ENCODE measurements at places on chromosomes 12 and 14.

DNA sequence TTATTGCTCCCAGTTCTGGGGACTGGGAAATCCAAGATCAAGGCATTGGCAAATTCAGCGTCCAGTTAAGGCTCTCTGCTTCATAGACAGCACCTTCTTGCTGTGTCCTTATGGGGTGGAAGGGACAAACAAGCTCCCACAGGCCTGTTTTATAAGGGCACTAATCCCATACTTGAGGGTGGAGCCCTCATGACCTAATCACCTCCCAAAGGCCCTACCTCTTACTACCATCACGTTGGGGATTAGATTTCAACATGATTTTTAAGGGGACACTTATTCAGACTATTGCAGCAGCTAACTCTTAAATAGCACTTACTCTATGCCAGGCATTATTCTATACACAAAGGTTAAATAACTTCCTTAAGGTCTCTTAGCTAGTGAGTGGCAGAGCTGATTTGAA is 17.3 kb downstream of the TOGARAM1 start:
- DNase-seq: no peak

DNA sequence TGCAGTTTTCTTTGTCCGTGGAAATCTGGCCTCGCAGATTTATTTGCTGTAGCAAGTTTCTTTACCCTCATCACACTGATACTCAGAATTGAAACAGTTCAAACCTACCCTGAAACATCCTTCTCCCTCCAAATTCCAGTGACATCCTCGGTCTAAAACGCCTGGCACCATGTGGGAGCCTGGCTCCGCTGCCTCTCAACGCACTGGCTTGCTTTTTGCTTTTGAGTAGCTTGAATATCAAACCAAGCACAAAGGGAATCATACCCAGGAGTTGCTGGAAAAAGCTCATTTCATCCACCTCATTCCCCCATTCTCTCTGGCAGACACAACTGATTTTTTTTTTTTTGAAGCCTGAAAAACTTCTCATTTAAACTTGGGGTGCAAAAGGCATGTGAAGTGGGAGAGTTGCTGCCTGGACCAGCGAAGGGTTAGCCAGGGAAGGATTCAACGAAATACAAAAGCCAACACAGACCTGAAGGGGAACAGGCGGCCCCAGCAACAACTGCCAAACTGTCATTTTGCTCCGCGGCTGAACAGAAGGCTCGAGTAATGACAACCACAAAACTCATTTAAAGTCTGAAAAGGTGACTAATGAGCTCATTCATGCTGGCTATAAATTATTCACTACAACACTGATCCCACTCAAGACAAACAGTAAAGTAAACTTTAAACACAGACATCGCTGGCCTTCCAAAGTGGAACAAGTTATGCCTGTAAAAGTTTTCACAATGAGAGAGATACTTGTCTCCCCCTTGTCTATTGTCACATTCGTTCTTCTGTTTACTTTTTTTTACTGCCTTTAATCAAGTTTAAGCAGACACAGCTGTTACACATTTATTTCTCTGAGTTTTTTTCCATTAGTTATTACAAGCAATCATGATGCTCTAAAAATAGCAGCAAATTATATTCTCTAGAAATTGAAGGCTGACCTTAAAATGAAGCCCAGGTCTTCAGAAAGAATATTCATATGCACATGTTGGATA is 12.5 kb upstream of the FOXN3 start:
- DNase-seq: peak; percentile 85

DNA sequence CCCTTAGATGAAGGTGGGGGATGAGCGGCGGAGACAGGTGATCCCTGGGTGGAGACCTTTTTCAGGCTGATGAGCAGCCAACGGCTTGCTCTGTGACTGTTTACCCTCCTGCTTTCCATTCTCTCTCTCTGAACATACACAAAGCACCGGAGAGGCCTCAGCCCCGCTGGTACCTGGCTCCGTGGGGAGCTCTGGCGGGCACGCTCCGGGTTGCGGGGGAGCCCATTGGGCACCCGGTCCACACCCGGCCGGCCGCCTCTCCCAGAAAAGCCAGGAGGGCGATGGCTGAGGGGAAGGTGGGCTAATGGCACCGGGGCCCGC is 545 bp downstream of the SMARCC2 start:
- no peak for DNase-seq

GRCh38 chr14:103404032-103404918 is 19.1 kb downstream of the MARK3 start:
- DNase-seq: no peak

GRCh38 chr14:24387009-24387345 is 11.8 kb upstream of the NYNRIN start:
- no peak for DNase-seq

DNA sequence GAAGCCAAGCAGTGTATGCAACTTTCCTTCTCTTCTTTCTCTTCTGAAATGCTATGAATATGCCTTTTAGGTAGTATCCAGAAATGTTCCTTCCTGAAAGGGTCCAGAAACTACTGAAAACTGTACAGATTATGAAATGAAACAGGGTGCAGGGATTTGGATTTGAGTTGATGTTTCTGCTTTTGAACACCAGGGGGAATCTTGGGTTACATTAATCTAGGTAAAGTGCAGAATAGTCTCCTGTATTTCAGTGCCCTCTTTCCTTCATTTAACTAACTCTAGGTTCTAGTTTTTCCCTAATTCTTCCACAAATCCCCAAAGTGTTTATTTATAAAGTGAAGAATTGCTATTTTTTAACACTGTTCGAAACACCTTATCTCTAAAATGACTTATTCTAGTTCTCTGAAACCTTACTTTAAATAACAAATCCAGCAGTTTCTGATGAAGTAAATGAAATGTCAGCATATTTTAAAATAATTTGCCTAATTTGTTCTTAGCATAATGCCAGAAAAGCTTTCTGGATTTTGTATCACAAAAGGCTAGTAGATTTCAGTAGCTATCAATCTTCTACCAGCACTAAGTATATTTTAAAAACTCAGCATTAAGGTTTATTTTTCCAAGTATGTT is 111.9 kb downstream of the LRRK2 start:
- DNase-seq: no peak

GRCh38 chr12:47904713-47905709 is at the start of gene VDR:
VDR (minus strand) TSS chr12:47904994; CDS start chr12:47879113, 25,881 bp downstream.
- DNase-seq: peak; percentile 87

DNA sequence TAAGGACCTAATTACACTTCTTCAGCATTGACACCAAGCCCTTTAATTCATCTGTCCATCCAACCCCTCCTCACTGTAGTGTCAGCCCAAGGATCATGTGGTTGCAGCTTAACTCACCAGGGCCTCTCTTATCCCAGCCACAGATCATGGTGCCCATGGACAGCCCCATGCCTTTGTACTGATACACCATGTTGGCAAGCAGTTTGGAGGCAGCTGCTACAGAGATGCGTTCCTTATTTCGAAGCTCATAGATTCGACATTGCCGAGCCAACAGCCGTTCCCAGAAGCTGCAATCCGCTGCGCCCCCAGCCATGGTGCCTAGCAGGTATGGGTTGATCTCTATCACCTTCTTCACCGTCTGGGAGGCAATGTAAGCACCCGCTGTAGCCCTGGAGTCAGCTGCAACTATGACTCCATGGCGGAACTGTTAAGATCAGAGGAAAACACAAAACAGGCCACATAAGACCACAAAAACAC is 1.4 kb downstream of the PSMB5 start:
- no peak for DNase-seq

GRCh38 chr12:108788076-108788782 is 56.9 kb upstream of the CORO1C start:
- DNase-seq: no peak

DNA sequence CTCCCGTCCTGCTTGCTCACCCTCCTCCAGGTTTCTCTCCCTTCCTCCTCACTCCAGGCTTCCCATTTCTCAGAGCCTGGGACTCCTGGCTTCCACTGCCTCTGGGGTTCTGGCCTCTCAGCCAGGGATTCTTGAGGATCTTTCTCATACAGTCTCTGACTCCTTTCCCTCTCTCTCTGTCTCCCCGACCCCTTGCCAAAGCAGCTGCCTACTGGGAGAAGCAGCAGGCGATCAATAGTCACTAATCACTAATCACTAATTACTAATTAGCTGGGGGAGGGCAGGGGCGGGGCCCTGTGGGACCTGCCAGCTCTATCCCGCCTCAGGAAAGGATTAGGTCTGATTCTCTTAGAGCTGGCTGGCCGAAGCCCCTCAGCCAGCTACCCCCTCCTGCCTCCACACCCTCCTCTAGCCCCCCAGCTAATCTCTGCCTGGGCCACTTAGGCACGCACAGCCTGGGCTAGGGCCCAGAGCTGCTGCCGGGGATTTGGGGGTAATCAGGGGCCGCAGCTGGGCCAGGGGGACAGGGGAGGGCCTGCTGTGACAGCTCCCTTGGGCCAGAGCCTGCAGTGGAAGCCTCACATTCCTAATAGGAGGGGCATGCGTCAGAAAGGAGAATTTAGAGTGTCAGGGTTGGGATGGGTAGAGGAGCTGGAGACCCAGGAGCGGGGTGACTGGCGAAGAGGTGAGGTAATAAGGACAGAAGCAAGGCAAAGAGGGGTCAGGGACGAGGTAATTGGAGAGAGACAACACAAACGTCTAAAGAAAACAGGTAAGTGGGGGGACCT is 2.8 kb downstream of the NXPH4 start:
- DNase-seq: no peak

DNA sequence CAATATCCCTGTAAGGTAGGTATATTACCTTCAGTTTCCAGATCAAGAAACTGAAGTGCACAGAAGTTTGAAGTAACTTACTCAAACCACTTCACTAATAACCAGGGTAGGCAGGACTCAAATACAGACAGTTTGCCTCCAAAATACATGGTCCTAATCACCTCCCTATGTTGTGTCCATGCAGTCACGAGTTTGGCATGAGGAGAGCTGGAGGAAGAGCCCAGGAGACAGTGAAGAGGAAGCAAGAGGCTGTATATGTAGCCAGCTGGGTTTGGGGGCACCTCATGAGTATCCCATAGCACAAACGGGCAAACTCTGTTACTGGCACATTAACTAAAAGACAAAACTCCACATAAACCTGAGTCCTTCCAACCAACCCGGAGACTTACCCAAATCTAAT is 79.2 kb downstream of the DUSP16 start:
- DNase-seq: no peak

DNA sequence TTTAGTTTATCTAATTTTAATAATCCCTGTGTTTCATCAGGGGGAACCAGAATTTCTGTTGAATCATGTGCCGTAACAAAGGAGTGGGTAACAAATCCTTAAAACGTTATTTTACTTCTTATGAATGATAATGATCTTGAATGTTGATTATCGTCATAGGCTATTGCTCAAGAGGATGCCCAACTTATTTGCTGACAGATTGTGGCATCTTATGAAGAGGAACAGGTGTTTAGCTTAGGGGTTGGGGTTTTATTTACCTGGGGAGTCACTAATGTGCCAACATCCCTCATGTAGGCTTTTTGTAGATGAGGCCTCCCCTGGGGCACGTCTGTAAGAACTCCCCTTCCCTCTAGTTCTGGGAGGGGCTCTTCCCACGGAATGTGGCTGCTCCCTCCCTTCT is 32.4 kb upstream of the TMX1 start:
- DNase-seq: no peak

GRCh38 chr12:58034712-58035111 is 93.3 kb downstream of the ATP23 start:
- DNase-seq: no peak

DNA sequence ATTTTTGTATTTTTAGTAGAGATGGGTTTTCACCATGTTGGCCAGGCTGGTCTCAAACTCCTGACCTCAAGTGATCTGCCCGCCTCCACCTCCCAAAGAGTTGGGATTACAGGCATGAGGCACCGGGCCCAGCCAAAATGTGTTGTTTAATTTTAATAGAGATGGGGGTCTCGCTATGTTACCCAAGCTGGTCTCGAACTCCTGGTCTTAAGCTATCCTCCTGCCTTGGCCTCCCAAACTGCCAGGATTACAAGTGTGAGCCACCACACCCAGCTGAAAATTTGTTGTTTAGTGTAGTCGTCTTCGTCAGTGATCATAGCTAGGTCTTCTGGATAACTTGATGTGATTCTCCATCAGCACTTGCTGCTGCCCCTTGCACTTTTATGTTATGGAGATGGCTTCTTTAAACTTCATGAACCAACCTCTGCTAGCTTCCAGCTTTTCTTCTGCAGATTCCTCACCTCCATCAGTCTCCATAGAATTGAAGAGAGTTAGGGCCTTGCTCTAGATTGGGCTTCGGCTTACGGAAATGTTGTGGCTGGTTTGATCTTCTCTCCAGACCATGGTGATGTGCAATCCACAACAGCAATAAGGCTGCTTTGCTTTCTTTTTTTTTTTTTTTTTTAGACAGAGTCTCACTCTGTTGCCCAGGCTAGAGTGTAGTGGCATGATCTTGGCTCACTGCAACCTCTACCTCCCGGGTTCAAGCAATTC is 13.0 kb downstream of the ISCU start:
- DNase-seq: no peak

DNA sequence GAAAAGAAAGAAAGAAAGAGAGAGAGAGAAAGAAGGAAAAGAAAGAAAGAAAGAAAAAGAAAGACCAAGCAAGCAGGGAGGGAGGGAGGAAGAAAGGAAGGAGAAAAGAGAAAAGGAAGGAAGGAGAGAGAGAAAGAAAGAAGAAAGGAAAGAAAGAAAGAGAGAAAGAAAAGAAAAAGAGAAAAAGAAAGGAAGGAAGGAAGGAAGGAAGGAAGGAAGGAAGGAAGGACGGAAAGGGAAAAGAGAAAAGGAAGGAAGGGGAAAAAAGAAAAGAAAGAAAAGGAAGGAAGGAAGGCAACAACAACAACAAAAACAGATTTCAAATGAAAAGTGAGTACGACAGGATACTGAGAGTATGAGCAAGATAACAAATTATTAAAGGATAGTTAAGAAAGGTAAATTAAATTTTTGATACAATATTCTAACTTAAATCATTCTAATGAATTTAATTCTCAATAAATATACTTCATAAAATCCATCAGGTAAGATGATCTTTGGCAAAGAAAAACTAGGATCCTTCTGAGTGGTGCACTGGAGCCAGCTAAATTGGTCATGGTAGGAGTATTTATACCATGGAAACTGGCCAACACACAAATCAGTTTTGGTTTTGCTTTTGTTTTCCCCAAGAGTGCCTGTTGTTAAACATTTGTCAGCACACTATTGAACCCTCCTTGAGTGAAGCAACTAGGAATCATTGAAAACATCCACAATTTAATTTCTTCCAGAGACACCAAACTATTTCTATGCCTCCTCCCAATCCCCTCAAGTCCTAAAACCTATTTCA is 56.1 kb upstream of the DYRK2 start:
- DNase-seq: no peak

DNA sequence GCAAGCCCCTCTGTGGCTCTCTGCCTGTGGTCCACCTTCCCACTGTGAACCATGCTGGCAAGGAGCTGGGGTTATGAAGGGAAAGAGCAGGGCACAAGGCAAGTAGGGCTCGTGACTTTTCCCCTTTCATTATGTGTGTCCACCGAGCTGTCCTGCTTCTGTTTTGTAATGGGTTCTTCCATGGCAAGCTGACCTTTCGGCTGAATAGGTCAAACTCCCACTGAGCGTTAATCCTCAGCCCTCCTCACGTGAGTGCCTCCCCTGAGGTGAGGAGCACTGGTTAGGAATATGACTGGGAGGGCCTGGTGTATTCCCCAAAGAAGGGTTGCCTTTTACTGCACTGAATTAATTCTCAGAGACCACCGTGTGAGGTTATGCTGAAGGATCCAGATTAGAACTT is 424.3 kb downstream of the NPAS3 start:
- DNase-seq: no peak

Data from activated CD4-positive, alpha-beta memory T cell treated with anti-CD3 and anti-CD28 coated beads for 36 hours (primary cell).